ENCODE measurements at places on chromosomes 12 and 14. TPM values are rescaled to one million over a fixed set of nuclear protein-coding genes. Genes with fewer than 3 reads are reported as not detected.

DNA sequence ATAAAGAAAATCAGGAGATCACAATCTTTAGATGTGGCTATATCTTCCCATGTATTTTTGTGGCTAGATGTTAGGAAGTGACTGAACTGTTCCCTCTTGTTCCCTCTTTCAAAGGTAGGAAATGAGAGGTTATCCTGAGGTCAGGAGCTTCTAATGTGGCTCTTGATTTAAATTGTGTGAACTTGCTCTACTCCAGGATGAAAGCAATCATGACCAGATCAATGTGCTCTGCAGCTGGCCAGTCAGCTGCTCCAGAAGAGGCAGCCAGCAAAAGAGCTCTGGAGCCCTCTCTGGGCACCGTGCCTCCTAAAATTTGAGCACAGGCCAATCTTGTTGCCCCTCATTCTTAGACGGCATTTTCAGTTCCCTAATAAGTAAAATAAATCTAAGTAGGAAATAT, 32.0 kb downstream of the CDK17 start:
- no peak for DNase-seq

CLEC4E gene
- total RNA-seq, result 19.9 TPM

GRCh38 chr14:95524706-95525512, 8.5 kb upstream of the SYNE3 start:
- no peak for DNase-seq

- DNase-seq, result no peak
Measured at GRCh38 chr12:54272214-54272613, 7.7 kb downstream of the CBX5 start.

KRT7 gene
- total RNA-seq, result 247 TPM

ANO2 gene
- total RNA-seq, result 25.4 TPM

DNA sequence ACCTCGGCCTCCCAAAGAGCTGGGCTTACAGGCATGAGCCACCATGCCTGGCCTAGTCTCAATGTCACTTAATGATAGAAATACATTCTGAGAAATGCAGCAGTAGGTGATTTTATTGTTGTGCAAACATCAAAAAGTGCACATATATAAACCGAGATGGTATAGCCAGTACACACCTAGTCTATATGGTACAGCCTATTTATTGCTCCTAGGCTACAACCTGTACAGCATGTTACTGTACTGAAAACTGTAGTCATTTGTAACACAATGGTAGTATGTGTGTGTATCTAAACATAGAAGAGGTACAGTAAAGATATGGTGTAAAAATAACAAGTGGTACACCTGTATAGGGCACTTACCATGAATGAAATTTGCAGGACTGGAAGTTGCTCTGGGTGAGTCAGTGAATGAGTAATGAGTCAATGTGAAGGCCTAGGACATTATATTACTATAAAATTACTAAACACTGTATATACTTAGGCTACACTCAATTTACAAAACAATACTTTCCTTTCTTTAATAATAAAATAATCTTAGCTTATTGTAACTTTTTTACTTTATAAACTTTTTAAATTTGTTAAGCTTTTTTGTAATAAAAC, 166.7 kb upstream of the SYT1 start:
- no peak for DNase-seq

FAM186B gene
- 0.34 TPM for total RNA-seq

GRCh38 chr12:11922361-11922760, 148.4 kb upstream of the BCL2L14 start:
- no peak for DNase-seq

- DNase-seq, result no peak
Measured at GRCh38 chr14:60705100-60705499, 19.1 kb downstream of the SIX4 start.

SLC35F4 gene
- not detected for total RNA-seq

GRCh38 chr14:100130521-100130920, 28.9 kb downstream of the DEGS2 start:
- DNase-seq, result no peak

- DNase-seq, result no peak
Measured at GRCh38 chr14:86066651-86067050, 536.7 kb downstream of the FLRT2 start.

RXYLT1 gene
- 5.2 TPM for total RNA-seq

DNA sequence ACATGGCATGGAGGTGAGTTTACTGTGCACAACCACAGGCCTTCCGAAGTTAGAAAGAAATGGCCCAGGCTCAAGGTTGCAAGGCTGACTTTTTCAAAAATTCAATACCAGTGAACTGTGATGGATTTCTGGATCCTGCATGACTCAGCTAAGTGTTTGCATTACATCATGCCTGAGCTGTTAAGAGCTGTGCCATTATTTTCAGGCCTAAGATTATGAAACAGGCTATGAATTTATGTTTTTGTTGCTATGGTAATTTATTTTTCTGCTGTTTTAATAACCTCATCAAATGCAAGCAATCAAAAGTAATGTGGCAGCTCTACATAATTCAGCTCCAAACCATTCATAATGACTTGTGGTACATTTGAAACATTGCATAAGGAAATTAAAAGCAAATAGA, 457.7 kb upstream of the TMEM132C start:
- no peak for DNase-seq

SCFD1 gene
- total RNA-seq, result 64.4 TPM
